ENCODE measurements at places on chromosomes 1 and 21. TPM values are rescaled to one million over a fixed set of nuclear protein-coding genes. Genes with fewer than 3 reads are reported as not detected.
A peak's percentile ranks its signal among the peaks of the same experiment; 100 is the strongest.

GSTM2 gene
- total RNA-seq = 0.70 TPM

CFAP57 gene
- 0.17 TPM for total RNA-seq

KIAA1614 gene
- 0.66 TPM for total RNA-seq

ZNF691 gene
- 8.4 TPM for total RNA-seq

DNA sequence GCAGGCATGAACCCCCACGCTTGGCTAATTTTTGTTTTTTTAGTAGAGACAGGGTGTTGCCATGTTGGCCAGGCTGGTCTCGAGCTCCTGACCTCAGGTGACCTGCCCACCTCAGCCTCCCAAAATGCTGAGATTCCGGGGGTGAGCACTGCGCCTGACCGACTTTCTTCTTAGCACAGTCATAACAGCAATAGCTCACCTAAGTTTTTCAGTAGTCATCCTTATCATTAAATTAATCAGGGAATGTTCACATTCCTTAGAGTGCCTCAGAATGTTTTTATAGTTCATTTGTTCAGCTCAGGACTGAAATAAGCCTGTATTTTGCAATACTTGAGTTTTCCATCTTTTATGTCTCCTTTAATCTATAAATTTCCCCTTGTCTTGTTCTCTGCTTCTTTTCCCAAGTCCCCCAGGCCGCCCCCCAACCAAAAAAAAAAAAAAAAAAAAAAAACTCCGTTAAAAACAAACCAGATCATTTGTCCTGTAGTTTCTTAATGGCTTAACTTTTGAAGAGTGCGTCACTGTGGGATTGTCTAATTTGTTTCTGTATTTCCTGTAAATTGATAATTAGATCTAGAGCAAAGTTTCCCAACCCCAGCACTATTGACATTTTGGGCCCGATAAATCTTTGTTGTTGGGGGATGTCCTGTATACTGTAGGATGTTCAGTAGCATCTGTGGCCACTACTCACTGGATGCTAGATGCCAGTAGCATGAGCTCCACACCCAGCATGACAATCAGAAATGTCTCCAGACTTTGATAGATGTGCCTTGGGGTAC is 120.7 kb downstream of the ITSN1 start:
- DNase-seq = no peak

DNA sequence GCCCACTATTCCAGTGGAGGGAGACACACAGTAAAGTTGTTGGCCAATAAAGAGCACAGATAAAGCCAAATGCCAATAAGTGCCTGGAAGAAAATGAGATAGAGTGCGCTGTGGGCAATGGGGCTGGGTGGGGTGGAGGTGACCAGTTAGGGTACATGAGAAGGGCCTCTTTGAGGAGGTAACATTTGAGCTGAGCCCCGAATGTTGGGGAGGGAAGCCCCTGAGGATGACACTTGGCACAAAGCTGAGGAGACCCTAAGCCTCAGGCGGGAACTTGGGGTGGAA is 979 bp downstream of the S100A9 start:
- DNase-seq = no peak

GRCh38 chr1:32830092-32830852 is 12.8 kb downstream of the S100PBP start:
- no peak for DNase-seq

- DNase-seq = no peak
Measured at GRCh38 chr1:151728151-151729054, 7.1 kb downstream of the RIIAD1 start.

DNA sequence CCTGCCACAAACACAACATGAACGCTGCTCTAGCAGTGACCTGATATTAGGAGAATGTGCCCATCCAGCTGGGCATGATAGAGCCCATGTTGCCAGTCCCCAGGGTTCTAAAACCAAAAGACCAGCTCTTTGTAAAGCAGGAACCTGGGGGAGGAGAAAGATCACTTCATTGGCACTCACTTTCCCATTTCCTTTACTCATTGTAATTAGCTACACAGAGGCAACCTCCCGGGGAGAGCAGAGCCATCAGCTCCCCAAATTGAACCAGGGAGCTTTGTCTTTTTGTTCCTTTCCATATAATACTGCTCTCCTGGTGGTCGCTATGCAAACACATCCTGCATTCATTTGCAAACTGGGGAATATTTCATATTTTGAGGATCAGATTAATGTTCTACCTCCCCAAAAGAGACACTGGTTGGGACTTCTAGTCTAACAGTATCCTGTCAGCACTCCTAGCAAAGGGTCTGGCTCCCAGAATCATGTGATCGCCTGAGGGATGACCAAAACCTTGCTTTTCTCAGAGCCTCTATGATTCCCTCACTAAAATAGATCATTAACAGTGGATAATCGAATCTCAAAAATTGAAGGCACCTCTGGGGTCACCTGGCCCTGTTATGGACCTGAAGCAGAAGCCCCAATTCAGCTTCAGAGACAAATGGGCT is 76.7 kb upstream of the CD1D start:
- DNase-seq = no peak

DNA sequence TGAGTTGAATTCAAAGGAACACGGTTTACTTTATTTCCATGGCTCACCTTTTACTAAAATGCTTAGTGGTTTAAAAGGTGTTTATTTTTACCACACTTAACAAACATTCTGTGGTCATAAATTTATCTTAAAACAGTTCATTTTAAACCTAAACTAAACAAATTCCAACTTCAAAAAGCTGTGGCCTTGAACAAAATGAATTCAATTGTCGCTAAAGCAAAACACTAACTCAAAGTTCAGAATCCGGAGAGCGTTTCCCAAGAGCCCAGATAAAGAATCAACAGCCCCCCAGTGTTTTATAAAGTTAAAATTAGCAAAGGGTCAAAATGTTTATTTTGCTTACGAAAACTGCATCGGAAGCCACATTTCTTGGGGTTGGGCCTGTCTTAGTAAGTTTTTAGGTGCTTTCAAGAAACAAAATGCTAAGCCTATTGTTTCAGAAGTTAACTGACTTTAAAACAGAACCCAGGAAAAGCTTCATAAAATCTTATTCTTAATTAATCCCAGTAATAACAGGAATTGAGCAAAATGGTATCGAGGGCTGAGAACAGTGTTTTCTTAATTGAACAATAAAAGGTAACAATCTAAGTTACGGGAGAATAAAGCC is 1.3 kb downstream of the PUM1 start:
- peak; percentile 14 for DNase-seq

DNA sequence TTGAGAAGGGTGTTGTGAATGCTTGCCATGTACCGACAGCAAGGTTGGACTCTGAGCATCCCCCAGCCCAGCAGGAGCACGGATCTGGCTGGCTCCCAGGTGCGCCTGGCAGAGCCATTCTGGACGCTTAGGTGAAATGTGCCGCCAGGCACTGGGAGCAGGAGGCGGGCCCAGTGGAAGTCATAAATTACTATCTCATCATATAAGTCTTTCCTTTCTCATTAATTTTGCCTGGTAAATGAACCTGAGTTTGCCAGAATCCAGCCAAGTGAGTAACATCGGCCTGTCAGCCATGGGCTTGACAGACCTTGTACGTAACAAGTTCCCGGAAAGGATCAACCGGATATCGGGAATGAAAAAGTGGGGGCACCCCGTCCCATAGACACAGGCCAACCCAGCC is 179.5 kb upstream of the ARHGEF16 start:
- no peak for DNase-seq

GRCh38 chr1:96649301-96649700 is 72.3 kb upstream of the PTBP2 start:
- DNase-seq = no peak

GRCh38 chr1:116775116-116775752 is 21.0 kb downstream of the CD2 start:
- DNase-seq = no peak

GRCh38 chr1:26145041-26145959 is 13.6 kb upstream of the FAM110D start:
- DNase-seq = peak; percentile 90

DNA sequence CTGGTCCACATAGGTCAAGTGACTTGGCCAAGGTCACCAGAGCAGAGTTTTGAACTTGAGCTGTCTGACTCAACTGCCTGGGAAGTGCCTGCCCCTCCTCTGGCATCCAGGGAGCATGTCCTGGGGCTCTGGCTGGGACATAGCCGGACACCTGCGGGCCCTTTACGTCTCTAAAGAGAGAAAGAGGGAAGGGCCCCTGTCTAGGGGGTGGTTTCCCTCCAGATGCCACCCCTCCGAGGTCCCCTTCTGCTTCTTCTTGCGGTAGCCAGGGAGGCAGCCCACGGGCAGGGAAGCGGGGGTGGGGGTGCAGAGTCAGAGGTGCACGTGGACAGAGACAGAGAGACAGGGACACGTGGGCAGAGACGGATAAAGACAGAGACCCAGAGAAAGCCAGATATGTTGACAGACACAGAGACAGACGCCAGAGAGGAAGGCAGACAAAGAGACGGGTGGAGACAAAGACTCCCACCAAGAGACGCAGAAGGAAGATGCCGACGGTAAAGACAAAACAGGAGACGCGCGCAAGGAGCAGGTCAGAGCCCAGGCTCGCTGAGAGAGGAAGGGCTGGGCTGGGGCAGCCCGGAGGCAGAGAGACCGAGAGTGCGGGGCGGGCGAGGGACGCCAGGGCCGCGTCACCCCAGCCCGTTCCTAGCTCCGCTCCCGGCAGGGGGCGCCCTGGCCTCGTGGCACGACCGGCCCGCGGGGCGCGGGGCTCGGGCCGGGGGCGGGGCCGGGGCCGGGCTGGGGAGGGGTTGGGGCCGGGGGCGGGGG is 458 bp upstream of the ALPL start:
- DNase-seq = peak; percentile 34

Measured in MCF 10A (cell line).